ENCODE measurements at places on chromosomes 5 and 9.

DNA sequence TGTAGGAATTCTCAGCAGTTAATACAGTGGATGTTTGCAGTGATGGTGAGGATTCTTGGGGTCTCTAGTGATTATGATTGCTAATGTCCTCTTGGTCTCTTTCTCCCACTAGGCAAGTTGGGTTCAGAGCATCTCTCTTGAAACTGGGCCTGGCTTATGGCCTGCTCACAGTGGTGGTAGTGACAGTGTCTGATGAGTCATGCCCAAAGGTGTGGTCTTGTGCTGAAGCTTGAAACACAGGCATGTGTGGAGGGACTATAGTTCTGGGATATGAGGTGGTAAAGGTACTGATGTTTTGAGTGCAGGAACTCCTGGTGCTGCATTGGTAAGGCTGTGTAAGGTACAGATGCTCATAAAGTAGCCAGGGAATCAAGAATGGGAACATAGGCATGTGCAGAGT lies 231.1 kb downstream of the FAM170A start:
- DNase-seq = no peak

DNA sequence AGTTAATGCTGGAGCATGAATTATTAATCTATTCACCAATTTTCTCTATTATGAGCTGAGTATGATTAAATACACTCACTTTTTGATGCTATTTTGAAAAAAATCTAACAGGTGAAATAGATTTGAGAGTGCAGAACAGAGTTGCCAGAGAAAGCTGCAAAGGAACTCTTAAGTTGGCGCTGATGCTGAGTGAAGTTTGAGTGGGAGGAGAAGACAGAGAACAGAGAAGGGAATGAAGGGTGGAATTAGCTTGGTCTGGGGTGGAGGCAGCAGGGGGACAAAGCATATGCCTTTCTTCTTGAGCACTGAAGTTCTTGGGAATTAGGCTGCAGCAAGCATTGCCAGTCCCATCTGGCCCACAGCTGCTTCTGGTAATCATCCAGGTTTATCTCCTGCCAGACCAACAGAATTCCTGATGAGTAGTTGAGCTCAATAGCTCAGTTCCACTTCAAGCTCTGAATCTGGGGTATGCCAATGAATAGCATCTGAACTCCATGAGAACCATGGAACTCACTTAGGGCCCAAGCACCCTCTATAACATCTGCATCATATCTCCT lies 290.1 kb downstream of the HINT1 start:
- no peak for DNase-seq

- no peak for DNase-seq
Observed at GRCh38 chr5:139121120-139121519, 77.0 kb downstream of the SIL1 start.

DNA sequence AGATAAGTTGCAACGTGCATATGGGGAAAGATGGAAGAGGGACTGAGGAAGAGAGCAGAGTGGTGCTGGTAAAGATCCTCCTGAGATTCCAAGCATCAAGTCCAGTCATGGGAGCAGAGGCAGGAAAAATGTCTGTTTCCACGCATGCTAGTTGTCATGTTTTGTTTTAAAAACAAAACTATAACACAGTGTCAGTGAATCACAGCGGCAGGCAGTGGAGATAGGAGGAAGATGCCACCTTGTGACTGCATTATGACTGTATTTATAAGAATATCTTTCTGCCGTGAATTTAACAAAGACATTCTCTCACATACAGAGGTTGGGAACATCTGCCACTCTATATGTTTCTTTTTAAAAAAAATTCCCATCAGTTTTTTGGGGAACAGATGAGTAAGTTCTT lies 3.7 kb upstream of the SVEP1 start:
- no peak for DNase-seq

GRCh38 chr5:80168388-80169028 lies 87.3 kb downstream of the SERINC5 start:
- DNase-seq = no peak

GRCh38 chr5:66307647-66308241 lies 163.6 kb downstream of the SREK1 start:
- no peak for DNase-seq

- DNase-seq = no peak
Observed at GRCh38 chr5:126139086-126139485, 284.1 kb upstream of the GRAMD2B start.

DNA sequence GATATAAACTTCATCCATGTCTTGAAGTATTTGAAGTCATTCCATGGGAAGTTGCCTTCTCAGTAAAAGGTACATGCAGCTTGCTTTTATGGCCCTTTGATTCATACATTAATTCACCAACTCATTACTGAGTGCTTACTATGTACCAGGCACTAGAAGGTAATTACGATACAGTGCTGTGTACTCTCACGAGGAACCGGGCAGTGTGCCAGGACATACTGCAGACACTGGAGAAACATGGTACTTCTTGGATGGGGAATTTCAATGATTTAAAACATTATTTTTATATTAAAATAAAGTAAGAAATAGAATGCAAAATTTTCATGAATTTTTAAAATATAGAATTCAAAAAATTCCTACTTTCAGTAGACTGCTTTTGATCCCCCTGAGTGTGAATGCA lies 71.4 kb upstream of the WDR41 start:
- no peak for DNase-seq

DNA sequence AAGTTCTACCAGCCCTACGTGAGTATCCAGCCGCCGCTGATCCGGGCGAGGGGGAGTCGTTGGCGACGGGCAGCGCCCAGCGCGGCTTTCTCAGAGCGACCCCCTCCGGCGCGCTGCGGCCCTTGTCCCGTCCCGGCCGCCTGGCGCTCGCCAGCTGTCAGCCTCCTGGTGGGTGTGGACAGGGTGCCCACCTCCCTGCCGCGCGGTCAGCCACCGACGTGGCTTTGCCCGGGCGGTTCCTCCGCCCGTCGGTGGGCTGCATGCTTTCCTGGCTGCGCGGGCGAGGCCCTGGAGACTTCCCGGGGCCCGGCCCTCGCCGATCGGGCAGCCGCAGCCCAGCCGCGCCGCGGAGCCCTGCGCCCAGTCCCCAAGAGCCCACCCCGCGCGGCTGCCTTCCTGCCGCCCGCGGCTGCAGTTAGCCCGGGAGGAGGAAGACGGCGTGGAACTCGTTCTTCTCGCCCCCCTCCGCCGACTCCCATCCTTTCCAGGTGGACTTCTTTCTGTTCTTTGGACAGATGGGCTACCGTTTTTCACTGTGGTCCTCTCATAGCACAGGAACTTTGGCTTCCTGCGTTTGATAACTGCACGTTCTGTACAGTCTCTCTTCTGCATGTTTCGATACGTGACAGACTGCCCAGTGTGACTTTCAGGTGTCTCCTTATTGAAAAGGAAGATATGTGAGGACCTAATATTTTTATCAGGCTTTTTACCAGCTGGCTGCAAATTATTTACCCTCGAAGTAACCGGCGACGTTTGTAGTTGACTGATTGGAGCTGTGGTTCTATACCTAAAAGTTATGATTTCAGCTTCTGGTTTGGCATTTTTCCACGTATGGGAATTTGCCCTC lies 577 bp downstream of the AP3S1 start:
- no peak for DNase-seq

DNA sequence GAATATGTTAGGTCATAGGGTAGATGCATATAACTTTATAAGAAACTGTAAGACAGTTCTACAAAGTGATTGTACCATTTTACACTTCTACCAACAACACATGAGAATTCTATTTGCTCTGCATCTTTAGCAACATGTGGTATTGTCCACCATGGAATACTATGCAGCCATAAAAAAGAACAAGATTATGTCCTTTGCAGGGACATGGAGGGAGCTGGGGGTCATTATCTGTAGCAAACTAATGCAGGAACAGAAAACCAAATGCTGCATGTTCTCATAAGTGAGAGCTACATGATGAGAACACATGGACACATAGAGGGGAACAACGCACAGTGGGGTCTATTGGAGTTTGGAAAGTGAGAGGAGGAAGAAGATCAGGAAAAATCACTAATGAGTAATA lies 22.2 kb upstream of the CER1 start:
- DNase-seq = no peak

DNA sequence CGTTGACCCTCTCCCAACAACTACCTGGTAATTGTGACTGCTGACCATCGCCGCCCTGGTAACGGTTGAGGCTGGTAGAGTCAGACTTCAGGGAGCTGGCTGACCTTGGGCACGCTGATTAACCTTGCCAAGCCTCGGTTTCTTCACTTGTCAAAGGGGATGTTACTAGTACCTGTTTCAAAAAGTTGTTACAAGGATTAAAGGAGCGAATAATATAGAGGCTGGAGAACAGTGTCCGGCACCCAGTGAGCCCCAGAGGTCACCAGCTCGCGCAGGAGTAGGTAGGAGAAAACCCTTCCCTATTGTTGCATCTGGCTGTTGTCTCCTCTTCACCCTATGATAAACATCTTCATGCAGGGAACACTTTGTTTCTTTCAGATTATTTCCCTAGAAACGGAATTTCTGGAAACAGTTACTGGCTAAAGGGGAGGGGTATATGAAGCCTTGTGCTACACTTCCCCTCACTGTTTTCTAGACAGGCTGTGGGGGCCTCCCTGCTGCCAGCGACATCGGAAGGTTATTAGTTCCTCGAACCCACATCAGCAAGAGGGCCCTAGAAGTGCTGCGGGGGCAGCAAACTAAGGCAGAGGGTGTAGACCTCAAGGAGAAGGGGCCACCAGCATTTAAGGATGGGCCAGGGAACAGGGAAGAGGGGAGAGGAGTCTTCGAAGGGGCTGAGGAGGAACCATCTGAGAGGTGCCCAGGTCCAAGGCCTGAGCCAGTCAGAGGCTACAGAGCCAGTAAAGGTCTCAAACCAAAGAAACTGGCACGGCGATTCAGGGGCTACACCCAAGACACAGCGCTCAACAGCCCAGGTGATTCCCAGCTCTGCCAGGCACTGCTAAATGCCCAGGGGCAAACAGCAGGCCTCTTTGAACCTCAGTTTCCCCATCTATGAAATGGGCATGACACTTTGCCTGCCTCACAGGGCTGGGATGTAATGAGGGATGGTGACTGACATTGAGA lies 37.6 kb downstream of the HRH2 start:
- DNase-seq = no peak

DNA sequence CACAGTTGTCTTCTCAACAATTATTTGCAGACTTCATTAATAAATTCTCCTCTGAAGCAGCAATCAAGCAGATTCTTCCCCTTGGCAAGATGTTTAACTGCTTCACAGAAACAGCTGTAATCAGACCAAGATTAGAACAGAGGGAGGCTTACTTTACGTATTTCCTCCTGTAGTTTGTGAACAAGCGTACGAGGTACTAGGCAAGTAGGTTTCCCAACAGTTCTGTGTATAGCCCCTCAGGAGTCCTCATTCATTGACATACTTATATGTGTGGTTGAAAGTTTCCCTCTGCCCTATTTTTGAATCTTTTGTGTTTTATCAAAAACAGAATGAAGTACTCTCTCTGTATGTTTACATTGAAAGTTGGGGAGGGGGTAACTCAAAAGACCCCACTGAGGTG lies 128.0 kb downstream of the SPATA31D1 start:
- no peak for DNase-seq

DNA sequence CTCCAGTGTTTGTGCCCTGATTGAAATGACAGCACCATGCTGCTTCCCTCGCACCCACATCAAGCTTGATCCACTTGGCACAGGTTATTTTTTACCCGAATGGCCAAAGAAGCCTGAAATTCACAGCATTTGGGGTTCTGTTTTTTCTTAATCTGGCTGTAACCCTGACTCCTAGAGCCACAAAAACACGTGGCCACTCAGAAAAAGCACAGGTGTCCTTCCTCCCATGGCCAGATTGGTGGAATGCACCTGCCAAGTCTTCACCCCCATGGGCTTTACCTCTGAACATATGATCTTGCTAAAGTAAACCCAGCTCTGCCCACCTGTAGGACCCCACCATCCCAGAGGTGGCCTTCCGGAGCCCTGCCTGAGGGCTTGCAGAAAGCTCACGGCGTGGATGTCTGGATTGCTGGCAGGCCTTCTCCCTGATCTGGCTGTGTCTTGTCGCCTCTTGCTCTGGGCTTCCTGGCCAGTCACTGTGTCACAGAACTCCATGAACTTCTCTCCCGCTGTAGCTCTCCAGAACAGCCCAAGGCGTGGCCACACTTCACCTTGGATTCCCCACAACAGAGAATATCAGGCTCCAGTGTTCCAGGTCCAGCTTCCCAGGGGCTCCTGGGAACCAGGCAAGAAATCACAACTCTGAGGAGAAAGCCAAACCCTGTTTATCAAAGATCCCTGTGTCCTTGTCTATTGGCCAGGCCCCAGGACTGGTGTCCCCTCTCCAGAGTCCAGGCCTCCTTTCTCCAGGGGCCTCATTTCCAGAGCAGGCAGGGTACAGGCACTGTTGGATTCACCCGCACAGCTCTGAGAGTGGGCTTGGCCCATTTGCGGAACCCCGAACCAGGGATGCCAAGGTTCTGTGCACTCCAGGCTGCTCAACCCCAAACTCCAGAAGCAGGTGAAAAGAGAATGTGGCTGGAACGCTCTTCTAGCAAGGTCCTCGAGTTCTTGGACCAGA lies 272.5 kb downstream of the SYK start:
- DNase-seq = no peak

GRCh38 chr5:82698026-82698425 lies 379.2 kb downstream of the TMEM167A start:
- DNase-seq = no peak

DNA sequence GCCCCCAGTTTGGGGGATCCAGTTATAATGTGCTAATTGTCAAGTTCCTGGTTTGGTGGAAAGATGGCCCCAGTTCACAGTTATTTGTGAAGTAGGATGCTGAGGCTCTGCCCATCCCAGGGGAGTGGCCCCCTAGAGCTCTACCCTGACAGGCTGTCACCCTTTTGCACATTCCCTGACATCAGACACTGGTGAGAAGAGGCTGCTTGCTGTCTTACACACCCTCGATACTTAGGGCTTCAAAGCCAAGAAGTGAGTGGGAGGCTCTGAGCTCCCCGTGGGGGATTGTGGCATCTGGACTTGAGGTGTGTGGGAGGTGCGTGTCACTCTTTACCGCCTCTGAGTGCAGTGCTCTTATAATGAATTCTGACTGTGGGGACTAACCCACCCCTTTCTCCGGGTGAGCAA lies 168.5 kb downstream of the DOCK2 start:
- DNase-seq = no peak

DNA sequence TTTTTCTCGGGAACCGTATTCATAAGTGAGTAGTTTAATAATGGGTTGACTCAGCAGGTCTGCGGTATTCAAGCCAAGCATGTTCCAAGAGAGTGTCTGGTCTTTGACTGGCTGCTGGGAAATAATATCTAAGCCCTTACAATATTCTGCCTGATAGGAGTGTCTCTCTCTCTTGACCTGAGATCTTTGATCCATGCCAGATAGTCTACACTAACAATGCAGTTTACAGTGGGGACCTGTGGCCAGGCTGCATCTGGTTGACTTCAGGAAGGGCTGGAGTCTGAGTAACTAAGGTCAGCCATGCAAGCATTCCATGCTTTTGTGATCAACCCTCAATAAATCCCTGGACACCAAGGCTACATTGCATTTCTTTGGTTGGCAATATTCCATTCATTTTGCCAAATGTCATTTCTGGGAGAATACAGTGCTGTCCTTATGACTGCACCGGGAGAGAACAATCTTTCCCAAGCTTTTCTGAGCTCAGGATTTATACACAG lies 195.5 kb downstream of the SEMA5A start:
- DNase-seq = no peak

- no peak for DNase-seq
Observed at GRCh38 chr5:126454535-126454934, 31.3 kb downstream of the GRAMD2B start.

All from left ventricle myocardium superior (tissue), 1 donor.